ENCODE measurements at places on chromosomes 4 and X. TPM values are rescaled to one million over a fixed set of nuclear protein-coding genes. Genes with fewer than 3 reads are reported as not detected.

The TBX22 gene
- not detected for polyA plus RNA-seq

The BEX1 gene
- polyA plus RNA-seq: 0.62 TPM

GRCh38 chrX:108285918-108286317 is 152.3 kb downstream of the COL4A6 start:
- DNase-seq: no peak

GRCh38 chrX:16320765-16321355 is 153.6 kb downstream of the MAGEB17 start:
- no peak for DNase-seq

The TAPT1 gene
- polyA plus RNA-seq: 5.5 TPM

The ADH1B gene
- not detected for polyA plus RNA-seq

DNA sequence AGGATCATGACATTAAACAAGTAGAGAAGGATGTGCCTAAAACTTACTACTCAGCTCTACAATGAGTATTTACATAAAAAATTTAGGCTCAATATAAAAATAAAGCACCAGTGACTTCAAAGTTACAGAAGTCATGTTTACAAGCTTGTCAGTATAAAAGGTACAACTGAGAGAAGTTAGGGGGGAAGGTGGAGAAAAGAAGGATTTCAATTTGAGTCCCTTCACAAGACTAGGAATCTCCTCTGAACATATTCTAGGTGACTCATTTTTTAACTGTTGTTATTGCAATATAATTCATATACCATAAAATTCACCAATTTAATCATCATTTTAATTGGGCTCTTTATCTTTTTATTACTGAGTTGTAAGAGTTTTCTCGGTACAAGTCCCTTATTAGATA is 26.9 kb downstream of the FRYL start:
- DNase-seq: no peak

DNA sequence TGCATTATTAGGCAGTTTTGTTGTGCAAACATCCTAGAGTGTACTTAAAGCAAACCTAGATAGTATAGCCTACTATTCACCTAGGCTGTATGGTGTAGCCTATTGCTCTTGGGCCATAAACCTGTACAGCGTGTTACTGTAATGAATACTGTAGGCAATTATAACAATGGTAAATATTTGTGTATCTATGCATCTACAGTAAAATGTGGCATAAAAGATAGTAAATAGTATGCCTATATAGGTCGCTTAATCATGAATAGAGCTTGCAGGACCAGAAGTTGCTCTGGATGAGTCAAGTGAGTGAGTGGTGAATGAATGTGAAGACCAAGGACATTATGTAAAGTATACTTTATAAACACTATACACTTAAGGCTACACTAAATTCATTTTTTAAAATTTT is 16.6 kb downstream of the USO1 start:
- no peak for DNase-seq

The CYBB gene
- polyA plus RNA-seq: 842 TPM

The LGI2 gene
- 0.30 TPM for polyA plus RNA-seq

DNA sequence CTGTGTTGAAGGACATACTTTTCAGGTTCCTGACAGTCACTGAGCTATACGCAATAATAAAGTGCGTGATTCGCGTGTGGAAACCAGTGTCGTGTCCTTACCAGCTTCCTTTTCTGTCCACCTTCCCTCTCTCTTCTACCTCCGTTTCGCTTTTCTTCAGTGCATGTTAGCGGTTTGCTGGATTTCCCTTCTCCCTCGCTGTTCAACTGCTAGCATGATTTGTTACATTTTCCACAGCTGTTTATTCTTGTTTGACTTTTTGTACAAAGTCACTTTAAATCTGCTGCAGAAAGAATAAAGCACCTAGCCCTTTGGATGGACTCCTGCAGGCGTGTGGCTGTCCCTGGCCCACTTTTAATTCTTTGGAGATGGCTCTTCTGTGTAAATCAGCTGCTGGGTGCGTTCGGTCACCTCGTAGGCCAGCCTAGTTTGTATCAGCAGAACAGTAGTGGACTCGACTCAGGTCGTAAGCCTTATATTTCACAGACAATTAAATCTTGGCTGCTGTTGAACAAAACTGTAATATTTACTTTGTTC is 8.9 kb upstream of the HAND2 start:
- no peak for DNase-seq

- DNase-seq: no peak
Measured at GRCh38 chr4:100118181-100118580, 72.1 kb downstream of the DDIT4L start.

DNA sequence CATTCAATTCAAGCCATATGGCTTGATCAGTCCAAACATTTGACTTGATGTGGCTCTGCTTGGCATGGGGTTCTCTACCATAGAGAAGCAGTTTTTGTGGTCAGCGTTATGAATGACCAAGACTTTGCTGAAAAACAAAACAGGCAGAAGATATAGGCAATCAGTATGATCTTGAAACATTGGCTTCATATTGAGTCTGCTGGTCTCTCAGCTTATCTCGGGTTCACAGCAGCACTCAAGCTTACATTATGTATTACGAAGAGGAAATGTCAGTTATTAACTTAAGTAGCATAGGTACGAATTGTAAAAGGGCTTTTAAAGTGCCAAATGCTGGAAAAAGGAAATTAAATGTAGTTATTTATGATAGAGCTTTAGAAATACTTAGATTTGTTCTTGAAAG is 99.0 kb downstream of the AFF2 start:
- no peak for DNase-seq

The RS1 gene
- not detected for polyA plus RNA-seq
